Stimulated activated CD4-positive, alpha-beta T cell treated with anti-CD3 and anti-CD28 coated beads, TNF-alpha, amount 100 ng/mL, for 1 hour (primary cell): ENCODE measurements at places on chromosomes 5 and 9.

GRCh38 chr5:72815580-72816283, 729 bp upstream of the TNPO1 start:
- DNase-seq = no peak

DNA sequence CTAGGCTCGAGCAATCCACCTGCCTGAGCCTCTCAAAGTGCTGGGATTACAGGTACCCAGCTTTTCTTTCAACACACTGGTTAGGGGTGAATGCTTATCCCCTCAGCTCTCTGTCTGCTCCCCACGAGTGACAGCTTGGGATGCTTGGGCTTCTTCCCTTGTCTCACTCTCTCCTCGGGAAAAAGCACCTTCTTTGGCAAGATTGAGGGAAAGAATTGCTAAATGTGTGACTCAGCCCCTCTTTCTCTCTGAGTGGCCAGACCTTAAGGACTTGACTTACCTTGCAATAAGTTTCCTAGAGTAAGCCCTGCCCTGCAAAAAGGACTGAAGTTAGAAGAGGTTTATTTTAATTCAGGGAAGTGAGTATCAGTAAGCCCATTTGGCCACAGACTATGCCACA, 68.1 kb upstream of the ERBIN start:
- DNase-seq = no peak

GRCh38 chr9:116990592-116990991, 303.5 kb downstream of the TRIM32 start:
- DNase-seq = no peak

DNA sequence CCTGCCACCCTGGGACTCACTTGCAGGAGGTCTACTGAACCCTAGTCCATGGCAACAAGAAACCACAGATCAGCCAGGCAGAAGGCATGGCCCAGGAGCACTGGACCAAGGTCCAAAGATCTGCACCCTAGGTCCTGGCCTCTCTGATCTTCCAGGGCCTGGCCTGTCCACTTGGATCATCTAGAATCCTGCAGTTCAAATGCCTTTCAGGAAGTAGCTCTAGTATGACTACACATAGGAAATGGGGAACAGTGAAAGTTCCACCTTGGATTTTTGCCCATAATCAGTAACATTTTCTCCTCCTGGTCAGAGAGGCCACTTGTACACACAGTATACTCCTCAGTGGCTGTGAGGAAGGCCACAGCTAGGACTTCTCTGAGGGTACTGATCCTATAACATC, 11.5 kb downstream of the ANXA6 start:
- DNase-seq = no peak

DNA sequence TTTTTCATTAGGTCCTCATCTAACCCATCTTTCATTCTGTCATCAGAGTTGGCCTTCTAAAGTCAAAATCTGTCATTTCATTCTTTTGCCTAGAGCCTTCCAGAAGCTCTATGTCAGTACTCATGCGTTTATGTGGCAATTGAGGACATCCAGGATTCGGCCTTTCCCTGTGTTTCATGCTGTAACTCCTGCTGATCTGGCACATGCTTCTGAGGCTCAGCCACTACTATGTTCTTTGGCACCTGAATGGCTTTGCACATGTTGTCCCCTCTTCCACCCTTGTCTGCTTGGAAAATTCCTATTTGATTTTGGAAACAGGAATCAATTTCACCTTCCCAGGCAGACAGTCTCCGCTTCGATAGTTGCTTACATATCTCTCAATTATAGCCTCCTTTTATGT, 84.9 kb downstream of the GDNF start:
- no peak for DNase-seq

DNA sequence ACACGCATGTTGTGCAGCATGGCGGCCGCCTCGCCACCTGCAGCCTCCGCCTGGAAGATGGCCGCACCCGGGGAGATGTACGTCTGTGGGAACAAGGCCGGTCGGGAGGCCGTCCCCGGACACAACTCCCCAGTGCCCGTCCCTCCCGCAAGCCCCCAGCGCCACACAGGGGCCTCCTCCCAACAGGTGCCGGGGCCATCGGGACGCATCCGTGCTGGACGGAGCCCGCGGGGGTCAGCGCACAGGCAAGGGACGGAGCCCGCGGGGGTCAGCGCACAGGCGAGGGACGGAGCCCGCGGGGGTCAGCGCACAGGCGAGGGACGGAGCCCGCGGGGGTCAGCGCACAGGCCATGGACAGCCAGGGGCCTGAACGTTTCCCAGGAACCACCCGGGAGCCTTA, 26.5 kb downstream of the SLC12A7 start:
- no peak for DNase-seq

DNA sequence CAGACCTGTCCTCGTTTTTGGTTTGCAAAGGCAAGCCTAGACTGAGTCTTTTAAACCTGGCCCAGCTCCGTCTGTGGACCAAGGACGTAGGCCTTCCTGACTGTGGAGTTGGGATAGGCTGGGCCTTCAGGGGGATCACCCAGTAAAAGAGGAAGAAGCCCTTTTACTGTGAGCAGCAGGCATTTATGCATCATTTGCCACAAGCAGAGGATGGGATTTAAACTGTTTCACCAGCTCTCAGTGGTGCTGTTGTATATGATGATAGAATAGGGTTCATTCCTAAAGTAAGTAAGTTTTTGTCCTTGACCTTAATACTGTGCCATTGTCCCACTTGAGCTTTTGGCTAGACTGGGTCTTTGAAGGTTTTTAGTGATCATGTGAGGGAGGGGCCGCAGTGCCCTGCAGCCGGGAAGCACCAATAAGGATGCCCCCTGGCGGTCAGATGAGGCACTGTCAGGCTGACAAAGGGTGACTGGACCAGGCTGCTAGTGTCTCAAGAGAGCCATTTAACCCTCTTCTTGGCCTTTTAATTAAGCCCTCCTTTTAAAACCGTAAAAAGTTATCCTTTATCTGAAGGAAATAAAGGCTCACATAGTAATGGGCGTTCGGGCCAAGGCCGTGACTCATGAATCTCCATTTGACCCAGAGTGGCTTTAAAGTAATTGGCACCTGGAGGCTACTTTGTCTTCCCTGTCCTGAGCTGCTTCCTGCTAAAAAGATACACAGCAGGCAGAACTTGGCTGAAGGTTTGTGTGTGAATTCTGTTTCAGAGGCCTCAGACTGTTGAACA, 74.0 kb downstream of the UBAP1 start:
- peak; percentile 46 for DNase-seq

- DNase-seq = no peak
These were observed 178.2 kb downstream of the SEC61B start for GRCh38 chr9:99400184-99400731.

- no peak for DNase-seq
These were observed 343.6 kb downstream of the SPATA31D1 start for GRCh38 chr9:82332018-82332773.

- DNase-seq = no peak
These were observed 222.9 kb upstream of the RIOK2 start for GRCh38 chr5:97405941-97406340.

DNA sequence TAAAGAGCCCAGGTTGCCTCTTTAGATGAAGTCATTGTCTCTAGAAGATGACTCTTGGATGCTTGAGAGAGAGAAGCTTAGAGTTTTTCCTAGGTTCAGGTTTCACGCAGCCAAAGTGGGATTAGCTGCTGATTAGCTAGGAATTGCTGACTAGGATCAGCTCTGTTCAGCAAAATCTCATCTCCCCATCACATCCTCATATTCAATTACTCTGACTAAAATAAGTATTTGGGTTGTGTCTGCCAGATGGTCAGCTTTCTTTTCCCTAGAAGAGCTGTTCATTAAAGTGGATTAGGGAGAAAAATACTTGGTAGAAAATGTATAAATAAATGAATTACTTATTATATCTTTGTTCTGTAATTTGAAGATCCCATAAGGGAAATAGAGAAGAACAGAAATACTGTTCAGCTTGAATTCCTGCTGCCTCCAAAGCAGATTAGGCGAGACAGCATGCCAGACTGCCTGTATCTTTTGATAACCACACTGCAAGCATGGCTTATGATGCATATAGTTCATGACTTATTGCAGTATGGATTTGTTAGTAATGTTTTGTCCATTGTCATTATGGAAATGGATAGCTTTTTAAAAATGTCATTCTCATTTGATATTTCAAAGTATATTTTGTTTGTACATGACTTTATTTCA, 184.8 kb upstream of the CD180 start:
- DNase-seq = no peak

GRCh38 chr9:36499174-36499890, 73.4 kb upstream of the MELK start:
- no peak for DNase-seq

GRCh38 chr9:88645172-88645878, 110.3 kb downstream of the NXNL2 start:
- no peak for DNase-seq
